ENCODE measurements at places on chromosomes 7 and 10.

GRCh38 chr7:64869121-64869725 is 33.9 kb upstream of the ZNF273 start:
- no peak for DNase-seq

GRCh38 chr10:95355301-95355700 is 64.5 kb upstream of the PDLIM1 start:
- no peak for DNase-seq

- no peak for DNase-seq
These were observed 205.4 kb downstream of the ARHGAP12 start for GRCh38 chr10:31723106-31723750.

- DNase-seq: no peak
These were observed 87.8 kb downstream of the ZRANB1 start for GRCh38 chr10:125029584-125030242.

DNA sequence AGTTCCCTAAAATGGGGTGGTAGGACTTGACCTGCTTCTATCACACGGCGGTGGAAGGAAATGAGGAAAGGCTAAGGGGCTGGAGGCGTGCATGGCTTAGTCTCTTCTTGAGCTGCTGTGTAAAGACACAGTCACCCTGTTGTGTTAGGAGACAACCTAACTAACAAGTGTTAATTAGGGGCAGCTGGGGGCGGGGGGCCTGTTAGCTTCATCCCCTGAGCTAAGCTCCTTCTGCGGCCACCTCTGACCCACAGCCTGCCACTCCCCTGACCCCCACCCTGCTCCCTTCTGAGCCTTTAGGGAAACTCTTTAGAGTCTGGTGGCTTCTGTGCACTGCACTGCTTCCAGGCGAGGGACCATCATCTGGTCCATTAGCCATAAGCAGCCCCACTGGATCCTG is 28.0 kb downstream of the COL17A1 start:
- DNase-seq: no peak
